8988T (cell line): ENCODE measurements at places on chromosomes 12 and 14.

DNA sequence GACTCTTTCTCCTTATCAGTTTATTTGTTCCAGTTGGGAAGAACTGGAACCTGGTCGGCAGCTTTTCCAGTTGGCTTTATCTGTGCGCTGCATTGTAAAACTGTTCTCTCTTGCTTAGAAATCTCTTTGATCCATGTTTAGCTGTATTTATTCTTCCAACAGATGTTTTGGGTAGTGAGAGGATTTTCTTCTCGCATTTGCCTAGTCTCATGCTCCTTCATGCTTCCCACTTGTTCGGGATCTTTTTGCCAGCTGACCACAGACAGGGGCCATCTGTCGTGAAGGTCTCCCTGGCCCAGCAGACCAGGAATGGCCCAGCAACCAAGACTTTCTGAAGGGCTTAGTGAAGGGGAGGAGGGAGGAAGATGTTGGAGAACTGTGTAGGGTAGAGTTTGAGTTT is 21.6 kb downstream of the NTF3 start:
- DNase-seq = no peak

DNA sequence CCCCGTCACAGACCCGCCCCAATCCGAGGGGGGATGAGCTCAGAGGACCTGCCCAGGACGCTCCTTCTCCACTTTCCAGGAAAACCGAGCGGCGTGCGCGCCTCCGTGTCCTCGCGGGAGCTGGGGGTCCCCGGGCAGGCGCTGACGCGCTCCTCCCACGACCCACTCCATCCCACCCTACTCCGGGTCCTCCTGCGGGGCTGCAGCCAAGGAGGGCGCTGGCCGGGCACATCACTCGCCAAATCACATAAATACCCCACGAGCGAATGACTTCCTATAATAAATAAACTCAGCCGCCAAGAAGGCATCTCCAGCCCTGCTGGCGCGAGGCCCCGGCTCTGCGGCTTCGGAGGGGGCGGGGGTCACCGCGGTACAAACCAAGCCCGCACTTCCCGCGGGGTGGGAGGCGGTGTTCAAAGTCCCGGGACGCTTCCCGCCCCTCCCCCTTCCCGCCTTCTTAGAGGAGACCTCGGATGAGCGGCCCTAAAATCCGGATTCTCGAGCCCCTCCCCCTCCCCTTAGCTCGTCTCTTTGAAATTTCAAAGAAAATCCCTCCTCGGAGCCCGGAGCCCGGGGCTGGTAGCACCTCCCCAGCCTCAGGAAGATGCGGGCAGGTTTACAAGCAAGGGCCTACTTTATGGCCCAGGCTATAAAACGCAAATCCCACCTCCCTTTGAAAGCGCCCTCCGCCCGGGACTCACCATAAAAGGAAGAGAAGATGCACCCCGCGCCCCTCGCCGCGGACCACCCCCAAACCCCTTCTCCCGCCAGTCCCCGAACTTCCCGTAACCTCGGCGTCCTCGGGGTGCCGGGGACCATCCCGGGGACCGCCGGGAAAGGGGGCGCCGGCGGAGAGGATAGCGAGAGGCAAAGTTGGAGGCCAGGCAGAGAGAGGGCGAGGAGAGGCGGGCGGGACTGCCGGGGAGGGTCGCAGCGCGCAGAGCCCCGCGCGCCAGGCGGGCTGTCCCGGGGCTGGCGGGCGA is 712 bp upstream of the FZD10 start:
- no peak for DNase-seq

DNA sequence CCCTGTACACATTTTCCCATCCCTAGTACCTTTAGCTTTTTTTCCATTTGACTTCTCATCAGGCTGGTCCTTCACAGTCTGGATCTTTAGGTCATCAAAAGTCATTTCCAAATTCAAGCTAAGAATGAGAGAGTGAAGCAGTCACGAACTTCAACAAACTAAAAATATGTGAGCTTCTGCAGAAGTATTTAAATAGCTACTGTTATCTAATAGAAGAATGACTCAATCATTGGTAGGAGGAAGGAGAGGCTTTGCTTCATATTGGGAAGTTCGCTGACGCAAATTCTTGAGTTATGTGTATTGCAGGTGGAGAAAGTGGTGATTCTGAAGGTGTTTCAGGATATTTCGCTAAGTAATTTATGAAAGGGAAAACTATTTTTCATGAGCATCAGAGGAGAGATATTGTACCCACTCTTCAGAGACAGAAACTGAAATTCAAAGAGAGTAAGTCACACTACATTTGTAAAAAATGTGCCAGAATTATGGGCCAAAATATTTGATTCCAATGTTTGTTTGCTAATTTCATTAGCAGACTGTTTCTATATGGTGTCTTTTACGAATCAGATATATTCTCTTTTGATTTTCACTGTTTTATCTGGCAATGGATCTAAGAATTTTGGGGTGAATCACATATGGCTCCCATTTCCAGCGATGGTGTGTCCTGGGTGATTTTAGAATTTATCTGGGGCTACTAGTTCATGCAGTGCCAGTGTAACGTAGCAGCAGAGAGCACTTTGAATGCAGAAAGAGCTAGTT is at the start of gene OLR1:
TSS of gene OLR1 (minus strand) at position 160 of the 756 bp plus-strand sequence. CDS start at position 105, 55 bp downstream.
- DNase-seq = no peak

DNA sequence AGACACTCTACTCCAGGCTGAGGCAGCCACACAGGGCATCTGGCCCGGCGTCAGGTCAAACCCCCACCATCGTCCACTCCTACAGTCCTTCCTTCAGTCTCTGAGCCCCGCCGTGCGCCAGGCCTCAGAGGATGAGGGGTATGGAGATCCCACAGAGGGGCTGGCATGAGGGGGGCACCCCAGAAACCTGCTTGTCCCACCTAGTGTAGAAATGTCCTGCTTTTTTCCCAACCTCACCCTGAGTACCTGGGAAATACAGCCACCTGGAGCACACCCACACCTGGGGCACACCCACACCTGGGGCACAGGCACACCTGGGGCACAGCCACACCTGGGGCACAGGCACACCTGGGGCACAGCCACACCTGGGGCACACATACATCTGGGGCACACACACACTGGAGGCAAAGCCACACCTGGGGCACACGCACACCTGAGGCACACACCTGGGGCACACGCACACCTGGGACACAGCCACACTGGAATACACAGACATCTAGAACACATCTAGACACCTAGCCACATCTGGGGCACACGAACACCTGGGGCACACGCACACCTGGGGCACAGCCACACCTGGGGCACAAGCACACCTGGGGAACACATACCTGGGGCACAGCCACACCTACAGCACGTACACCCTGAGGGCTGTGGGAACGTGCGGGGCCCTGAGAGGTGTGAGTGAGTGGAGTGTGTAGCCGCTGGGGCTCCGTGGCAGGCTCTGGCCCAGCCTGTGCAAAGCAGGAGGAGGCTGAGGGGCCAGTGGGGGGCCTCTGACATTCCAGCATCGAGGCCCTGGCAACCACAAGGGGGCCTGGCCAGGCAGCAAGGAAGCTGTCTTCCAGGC is 18.4 kb downstream of the AKT1 start:
- DNase-seq = peak; percentile 41

DNA sequence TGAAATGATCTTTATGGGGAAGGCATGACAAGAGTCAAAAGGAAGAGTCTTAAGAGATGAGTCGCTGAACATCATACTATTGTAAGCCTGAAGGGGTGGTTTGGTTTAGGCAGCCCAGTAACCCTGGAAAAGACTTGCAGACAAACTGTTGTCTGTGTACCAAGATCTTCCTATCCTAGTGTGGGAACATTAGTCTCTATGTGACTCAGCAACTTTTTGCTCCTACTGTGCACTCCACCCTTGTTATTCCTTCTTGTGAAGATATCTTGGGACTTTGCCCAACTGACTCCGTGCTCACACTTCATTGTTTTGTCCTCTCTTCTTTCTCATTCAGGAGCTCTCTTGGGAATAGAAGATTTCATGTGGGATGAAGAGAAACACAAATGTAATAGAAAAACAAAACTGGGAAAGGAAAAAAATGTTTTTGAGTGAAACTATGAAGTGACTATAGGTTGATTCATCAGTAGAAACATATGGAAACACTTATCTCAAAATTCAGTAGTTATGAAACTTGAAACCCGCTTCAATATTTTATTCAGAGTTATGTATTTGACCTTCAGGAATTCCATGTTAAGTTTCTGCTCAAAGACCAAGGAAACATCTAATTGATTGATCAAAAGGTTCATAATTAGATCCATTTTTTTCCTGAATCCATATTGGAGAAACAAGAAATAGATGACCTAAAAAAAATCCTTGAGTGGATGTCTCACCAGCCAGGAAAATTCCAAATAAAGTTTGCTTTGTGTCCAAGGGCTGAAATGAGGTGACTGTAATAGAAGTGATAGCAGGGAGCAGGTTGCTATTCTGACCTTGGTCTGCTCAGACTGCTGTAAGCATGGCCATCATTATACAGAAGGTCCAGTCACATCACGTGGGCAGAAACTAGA is 67.2 kb downstream of the BTG1 start:
- no peak for DNase-seq
